ENCODE measurements at places on chromosomes 12 and 14. TPM values are rescaled to one million over a fixed set of nuclear protein-coding genes. Genes with fewer than 3 reads are reported as not detected.

KRT73 gene
- not detected for total RNA-seq

ADGRD1 gene
- total RNA-seq, result not detected

KRT7 gene
- total RNA-seq, result 69.1 TPM

AMN gene
- total RNA-seq, result not detected

- peaks cover 2% of the 10 kb centered on the region for H3K4me1 ChIP-seq
- no peak overlapping the region for H3K27ac ChIP-seq
- H3K36me3 ChIP-seq, result no peaks in the 10 kb centered on the region
- no peak overlapping the region for H3K4me3 ChIP-seq
- no peak for DNase-seq
These were observed 170.8 kb downstream of the ESR2 start for GRCh38 chr14:64123241-64123822.

- peaks cover 36% of the 10 kb centered on the region for H3K4me1 ChIP-seq
- peaks cover 5% of the 10 kb centered on the region for H3K36me3 ChIP-seq
- peaks cover 4% of the 10 kb centered on the region for H3K27me3 ChIP-seq
- DNase-seq, result peak; percentile 82
These were observed 76.3 kb downstream of the SCAF11 start for GRCh38 chr12:45914090-45914489.

DNA sequence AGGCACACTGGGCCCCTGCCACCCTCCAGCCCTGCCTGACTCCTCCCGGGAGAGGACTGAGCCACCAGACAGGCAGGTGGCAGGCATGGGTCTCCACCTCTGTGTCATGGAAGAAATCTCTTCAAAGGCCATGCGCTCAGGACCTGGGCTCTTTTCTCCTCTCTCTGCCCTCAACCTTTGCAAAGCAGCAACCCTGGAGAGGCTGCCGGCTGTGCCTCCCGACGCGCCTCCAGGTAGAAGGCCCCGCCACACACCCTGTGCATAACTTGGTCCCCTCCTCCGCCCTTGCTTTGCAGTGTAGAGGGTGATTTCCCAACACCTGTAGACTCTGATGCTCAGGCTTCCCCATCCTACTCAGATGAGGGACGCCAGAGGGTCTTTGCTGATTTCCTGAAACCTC, 28.2 kb upstream of the TMEM179 start:
- H3K4me3 ChIP-seq, result no peak overlapping the region
- H3K4me1 ChIP-seq, result no peaks in the 10 kb centered on the region
- H3K27ac ChIP-seq, result no peak overlapping the region
- H3K36me3 ChIP-seq, result no peaks in the 10 kb centered on the region
- DNase-seq, result no peak
- peaks cover 15% of the 10 kb centered on the region for H3K27me3 ChIP-seq

DNA sequence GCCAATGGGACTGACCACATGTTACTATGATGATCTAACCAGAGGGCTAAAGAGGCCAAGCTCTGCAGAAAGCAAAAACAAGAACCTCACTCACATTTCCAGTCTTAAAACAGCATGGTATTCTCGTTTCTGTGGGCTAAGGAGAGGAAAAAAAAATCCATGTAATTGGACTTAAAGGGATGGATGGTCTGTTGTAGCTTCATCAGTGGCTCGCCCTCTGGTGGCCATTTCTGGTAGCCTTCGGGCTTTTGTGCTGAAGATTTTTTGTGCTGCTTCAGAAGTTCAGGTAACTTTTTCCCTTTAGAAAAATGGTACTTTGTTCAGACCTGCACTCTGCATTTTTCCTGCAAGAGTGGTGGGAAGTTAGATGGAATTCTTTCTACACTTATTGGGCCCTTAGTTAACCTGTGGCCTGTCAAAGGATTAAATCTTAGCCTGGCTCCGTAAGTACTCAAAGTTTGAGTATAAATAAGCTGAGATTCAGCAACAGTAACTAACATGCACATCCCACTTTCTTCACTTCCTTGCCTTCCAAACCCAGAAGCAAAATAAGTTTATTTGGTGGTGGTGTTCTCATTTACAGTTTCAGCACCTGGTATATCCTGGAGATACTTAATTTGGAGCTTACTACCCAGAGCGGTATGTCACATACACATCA, 22.3 kb downstream of the DCAF4 start:
- no peak overlapping the region for H3K27ac ChIP-seq
- peaks cover 3% of the 10 kb centered on the region for H3K27me3 ChIP-seq
- H3K4me3 ChIP-seq, result no peak overlapping the region
- DNase-seq, result peak; percentile 47
- H3K36me3 ChIP-seq, result peaks cover 13% of the 10 kb centered on the region
- H3K4me1 ChIP-seq, result no peaks in the 10 kb centered on the region

GRCh38 chr12:98280152-98280551, 235.2 kb upstream of the TMPO start:
- no peaks in the 10 kb centered on the region for H3K4me1 ChIP-seq
- no peaks in the 10 kb centered on the region for H3K27me3 ChIP-seq
- no peaks in the 10 kb centered on the region for H3K36me3 ChIP-seq
- H3K27ac ChIP-seq, result no peak overlapping the region
- DNase-seq, result no peak
- no peak overlapping the region for H3K4me3 ChIP-seq

- no peaks in the 10 kb centered on the region for H3K4me1 ChIP-seq
- no peaks in the 10 kb centered on the region for H3K36me3 ChIP-seq
- H3K27ac ChIP-seq, result no peak overlapping the region
- no peak for DNase-seq
- H3K4me3 ChIP-seq, result no peak overlapping the region
These were observed 476.2 kb downstream of the FSCB start for GRCh38 chr14:44030831-44031383.

GRCh38 chr12:113130457-113131135, 5.0 kb downstream of the RASAL1 start:
- H3K4me1 ChIP-seq, result no peaks in the 10 kb centered on the region
- no peak overlapping the region for H3K27ac ChIP-seq
- no peak overlapping the region for H3K4me3 ChIP-seq
- H3K27me3 ChIP-seq, result peaks cover 22% of the 10 kb centered on the region
- no peak for DNase-seq

DNA sequence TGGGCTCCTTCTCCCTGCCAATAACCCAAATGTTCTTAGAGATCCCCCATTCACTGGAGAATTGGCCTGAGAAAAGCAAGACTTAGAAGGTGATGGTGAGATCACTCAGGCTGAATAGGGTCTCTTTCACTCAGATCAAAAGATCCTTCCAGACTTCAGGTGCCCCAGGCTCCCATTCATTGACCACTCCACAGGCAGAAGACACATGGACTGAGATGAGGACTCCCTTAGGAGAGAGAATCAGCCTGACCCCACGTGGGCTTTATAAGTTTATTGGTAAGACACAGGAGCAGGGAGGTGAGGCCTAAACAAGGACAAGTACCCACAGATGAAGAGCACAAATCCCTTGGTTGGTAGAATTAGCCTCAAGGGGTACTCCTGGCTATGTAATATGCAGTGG, 6.1 kb upstream of the KRT72 start:
- no peaks in the 10 kb centered on the region for H3K36me3 ChIP-seq
- no peak overlapping the region for H3K27ac ChIP-seq
- no peak for DNase-seq
- H3K27me3 ChIP-seq, result peaks cover 45% of the 10 kb centered on the region

- no peak overlapping the region for H3K27ac ChIP-seq
- no peaks in the 10 kb centered on the region for H3K27me3 ChIP-seq
- peaks cover 19% of the 10 kb centered on the region for H3K4me1 ChIP-seq
- H3K4me3 ChIP-seq, result no peak overlapping the region
- DNase-seq, result no peak
These were observed 466.0 kb downstream of the RAD51B start for GRCh38 chr14:68285421-68286179.

- no peak overlapping the region for H3K4me3 ChIP-seq
- no peak overlapping the region for H3K27ac ChIP-seq
- H3K4me1 ChIP-seq, result no peaks in the 10 kb centered on the region
- DNase-seq, result no peak
- peaks cover 23% of the 10 kb centered on the region for H3K27me3 ChIP-seq
These were observed 54.3 kb upstream of the CIT start for GRCh38 chr12:119931402-119931801.

Measured in HFFc6 (cell line).